Stimulated activated CD4-positive, alpha-beta T cell treated with anti-CD3 and anti-CD28 coated beads, Interleukin-15, amount 100 ng/mL, for 24 hours (primary cell): ENCODE measurements at places on chromosomes 6 and 20.

GRCh38 chr20:2840967-2841531 lies 504 bp downstream of the VPS16 start:
- peak; percentile 61 for DNase-seq

DNA sequence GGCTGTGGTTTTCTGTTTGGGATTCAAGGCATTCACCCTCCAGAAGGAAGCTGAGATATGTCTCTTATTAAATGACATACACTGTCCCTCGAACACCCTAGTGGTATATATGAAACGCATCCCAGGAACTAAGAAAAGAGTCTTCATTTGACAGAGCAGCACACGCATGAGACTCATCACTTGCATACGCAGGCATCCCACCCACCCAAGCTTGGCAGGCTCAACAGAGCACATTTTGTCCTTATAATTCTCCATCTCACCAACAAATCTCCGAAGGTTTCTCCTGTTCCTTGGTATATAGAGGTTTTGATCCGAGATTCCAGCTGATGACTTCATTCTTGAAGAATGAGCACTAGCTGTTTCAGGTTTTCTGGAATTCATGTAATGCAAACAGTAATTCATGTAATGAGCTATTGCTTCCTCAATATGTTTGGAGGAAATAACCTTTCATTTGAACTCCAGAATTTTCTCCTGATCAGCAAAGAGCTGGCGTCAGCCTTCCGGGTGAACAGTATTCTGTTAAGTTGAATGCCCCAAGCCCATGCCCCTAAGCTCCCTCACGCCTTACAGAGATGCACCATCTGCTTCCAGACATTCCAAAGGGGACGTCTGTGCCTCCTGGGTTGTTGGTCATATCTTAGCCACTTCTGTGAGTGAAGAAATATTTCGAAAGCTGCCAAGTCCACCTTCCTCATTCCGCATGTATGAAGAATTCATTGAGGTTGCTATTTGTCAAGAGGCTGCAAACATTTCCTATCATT lies 66.0 kb upstream of the CDH4 start:
- DNase-seq: no peak

GRCh38 chr6:170542031-170542719 lies 10.9 kb downstream of the PSMB1 start:
- DNase-seq: no peak

- no peak for DNase-seq
These were observed 8.2 kb downstream of the CDC25B start for GRCh38 chr20:3804254-3804751.

DNA sequence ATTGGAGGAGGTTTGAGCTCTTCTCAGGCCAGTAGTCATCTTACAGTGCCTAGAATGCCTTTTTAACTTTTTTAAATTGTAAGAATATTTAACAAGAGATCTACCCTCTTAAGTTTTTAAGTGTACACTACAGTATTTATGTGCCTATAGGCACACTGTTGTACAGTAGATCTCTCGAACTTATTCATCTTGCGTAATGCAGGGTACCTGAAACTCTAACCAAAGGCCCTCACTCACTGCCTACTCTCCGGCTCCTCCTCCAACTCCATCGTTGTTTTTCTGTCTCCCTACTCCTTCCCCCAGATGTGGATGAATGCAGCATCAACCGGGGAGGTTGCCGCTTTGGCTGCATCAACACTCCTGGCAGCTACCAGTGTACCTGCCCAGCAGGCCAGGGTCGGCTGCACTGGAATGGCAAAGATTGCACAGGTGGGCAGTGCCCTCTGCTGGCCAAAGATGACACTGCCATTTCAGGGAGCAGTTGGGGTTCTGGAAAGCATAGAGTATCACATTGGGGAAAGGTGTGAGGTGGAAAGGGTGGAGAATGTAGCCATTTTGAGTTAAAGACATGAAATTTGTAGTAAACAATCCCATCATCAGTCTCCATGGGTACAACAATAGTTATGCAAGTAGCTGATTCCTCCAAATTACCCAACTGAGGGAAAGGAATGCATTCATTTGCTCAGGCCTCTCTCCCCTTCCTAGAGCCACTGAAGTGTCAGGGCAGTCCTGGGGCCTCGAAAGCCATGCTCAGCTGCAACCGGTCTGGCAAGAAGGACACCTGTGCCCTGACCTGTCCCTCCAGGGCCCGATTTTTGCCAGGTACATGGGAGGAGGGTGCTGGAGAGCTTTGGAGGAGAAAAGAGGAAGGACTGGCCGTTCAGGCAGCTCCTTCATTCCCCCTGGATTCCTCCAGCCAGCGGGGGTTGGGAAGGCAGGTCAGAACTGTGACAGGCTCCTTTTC lies 18.4 kb upstream of the ZNF76 start:
- DNase-seq: peak; percentile 81

- DNase-seq: no peak
These were observed 61.7 kb downstream of the ESF1 start for GRCh38 chr20:13723011-13723410.

DNA sequence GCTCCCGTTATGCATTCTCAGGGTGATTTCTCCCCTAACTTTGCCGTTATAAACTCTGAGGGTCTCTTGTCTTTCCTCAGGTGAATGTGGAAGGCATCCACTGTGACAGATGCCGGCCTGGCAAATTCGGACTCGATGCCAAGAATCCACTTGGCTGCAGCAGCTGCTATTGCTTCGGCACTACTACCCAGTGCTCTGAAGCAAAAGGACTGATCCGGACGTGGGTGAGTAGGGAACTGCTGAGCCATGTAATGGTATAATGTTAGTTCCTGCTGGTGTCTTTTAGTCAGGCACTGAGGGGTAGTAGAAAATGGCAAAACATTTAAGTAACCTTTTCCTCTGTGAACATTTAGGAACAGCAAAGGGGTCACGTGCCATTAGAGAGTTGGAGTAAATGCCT lies 395.4 kb downstream of the ARHGAP18 start:
- DNase-seq: no peak

DNA sequence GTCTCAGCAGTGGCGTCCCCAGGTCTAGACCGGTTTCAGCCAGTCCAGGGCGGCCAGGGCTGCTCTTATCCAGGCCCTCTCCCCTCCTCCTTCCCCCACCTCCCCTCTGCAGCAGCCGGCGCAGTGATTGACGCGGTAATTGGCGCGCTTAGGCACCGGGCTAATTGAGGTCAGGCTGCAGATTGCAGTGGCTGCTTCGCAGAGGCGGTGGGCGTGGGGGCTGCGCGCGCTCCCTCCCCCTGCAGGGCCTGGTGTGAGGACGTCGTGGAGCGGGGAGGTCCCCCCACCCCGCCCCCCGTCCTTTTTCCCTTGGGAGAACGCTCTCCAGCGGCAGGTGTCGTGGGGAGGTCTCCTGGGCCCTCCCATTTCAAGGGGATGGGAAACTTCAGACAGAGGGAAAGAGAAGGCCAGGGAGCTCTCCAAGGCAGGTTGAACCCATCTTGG lies 70.4 kb upstream of the BLCAP start:
- no peak for DNase-seq

GRCh38 chr20:3195590-3196237 lies 8.8 kb downstream of the DDRGK1 start:
- DNase-seq: no peak

- no peak for DNase-seq
These were observed 48.9 kb upstream of the SNAP25 start for GRCh38 chr20:10169752-10170151.

DNA sequence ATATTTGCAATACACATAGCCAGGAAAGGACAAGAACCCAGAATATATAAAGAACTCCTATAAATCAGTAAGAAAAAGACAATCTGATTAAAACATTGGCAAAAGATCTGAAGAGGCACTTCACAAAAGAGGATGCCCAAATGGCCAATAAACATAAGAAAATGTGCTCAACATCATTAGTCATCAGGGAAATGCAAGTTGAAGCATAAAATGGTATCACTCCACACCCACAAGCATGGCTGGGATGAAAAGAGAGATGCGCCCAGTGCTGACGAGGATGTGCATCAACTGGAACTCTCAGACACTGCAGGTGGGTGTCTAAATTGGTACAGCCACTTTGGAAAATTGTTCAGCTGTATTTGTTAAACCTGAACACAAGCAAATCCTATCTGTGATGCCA lies 42.4 kb upstream of the MLN start:
- DNase-seq: no peak

DNA sequence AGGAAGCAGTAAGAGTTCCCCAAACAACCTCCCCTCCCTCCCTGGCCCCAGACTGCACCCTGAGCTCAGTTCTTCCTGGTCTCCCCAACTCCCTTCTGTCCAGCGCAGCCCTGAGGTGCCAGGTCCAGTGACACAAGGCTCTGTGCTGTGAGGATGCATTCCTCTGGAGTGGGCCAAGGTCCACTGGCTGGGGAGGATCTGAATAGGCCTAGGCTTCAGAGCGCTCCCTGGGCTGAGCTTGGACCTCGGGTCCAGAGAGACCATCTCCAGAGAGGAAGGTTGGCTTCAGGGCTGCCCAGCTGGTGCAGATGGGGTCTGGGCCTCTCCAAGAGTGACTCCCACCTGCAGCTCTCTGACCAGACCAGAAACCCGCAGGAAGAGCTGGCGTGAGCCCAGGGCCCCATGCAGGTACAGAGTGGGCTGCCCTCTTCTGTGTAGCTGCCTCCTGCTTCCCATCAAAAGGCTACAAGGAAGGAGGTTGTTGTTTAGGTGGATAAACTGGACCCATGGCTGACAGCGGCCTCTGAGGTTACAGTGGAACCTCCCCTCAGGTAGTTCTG lies 52.3 kb upstream of the MLN start:
- no peak for DNase-seq

- peak; percentile 12 for DNase-seq
These were observed 26.9 kb downstream of the ZBP1 start for GRCh38 chr20:57593134-57593886.

DNA sequence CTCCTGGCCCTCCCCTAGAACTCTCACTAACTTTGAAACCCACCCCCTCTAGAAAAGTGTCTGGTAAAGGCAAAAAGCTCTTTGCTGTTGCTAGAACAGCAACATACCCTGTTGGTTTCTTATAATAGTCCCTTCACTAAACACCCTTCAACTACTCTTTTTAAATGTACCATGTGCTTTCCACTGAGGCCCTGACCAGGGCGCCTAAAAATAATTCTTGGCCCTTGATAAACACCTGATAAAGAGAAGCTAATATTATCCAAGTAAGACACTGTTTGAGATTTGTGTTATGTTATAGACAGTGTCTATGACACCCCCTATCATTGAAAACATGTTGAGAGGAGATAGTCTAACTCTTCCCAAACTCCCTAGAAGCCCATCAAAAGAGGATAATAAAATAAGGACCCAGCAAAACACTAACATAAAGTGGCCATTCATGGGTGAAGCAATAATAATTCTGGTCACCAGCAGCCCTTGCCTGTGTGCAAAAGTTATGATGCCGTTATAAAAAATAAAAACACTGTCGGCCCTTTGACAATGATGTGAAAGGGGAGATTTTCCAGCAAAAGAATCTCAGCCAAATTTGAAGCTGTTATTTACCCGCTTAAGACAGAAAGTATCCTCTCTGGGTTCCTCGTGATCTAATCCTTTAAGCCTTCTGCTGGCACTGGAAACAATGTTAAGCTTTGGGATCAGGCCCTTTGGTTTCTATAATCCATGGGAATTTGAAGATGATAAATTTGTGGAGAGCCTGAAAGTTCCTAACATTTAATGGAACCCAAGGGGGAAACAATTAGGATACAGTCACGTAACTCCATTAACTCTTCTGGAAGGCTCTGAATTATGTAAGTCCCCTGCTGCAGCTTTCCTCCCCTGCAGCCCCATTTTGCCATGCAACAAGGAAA lies 122.6 kb upstream of the PLCB4 start:
- no peak for DNase-seq

DNA sequence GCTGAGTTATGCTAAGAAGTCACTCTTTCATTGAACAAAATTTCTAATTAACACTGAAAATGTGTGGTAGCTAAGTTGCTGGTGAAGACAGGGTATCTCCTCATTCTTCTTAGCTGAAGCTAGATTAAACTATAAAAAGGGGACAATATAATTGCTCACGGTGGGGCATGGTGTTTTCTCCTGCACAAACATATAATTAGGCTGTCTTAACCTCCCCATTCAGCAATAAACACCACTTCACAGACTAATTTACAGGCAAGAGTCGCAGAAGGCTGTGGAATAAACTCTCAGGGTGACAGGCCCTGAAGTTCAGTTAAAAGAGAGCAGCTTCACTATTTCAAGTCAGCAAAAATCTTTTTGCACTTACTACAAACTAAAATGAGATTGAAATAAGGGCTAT lies 338.9 kb upstream of the NT5E start:
- DNase-seq: no peak

DNA sequence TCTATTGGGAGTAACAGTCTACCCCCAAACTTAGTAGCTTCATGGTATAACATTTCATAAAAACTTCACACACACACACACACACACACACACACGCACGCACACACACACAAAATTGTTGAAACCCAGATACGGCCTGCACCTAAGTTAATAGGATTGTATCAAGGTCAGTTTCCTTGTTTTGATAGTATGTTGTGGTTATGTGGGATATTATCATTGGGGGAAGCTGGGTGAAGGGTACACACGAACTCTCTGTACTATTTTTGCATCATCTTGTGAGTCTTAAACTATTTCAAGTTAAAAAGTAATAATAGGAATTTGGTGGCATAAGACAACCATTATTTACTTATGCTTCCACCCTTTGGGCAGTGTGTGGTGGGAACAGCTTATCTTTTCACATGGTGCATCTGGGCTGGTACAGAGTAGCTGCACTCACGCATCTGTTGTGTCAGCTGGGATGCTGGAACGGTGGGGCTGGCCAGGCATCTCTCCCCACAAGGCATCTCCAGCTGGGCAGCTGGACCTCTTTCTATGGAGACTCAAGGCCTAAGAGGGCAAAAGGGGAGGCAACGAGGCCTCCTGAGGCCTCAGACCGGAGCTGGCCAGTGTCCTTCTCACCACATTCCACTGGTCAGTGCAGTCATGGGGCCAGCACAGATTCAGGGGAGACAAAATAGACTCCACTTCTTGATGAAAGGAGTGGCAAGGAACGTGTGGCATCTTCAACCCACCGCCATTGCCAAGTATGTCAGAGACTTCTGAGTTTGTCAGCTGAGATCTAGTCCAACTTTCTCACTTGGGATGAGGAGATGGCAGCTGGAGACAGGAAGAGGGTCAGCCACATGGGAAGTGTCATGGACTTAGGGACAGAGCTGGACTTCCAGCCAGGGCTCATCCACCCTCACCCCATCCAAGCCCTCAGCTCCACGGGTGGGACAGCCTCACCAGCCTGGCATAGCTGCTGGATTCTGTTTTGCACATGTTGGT lies 20.5 kb upstream of the IP6K3 start:
- no peak for DNase-seq

GRCh38 chr6:64691064-64691463 lies 1016.0 kb downstream of the EYS start:
- no peak for DNase-seq

GRCh38 chr6:95614094-95614493 lies 36.8 kb downstream of the MANEA start:
- DNase-seq: no peak

GRCh38 chr6:138107752-138108592 lies 753 bp upstream of the PERP start:
- peak; percentile 19 for DNase-seq

DNA sequence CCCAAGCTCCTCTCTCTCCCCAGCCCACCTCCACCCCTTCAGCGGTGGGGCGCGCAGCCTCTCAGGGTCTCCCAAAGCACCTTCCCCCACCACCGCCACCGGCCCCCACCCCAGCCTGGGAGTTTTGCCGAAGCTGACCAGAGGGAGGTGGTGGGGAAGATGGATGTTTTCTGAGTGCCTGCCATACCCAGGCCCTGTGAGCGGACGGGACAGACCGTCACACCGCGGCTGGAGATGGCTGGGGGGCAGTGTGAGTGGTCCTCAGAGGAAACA lies 5.7 kb downstream of the C20orf204 start:
- no peak for DNase-seq

GRCh38 chr6:42259841-42260395 lies 42.3 kb upstream of the MRPS10 start:
- DNase-seq: no peak
